ENCODE measurements at places on chromosomes 6 and 20.
A peak's percentile ranks its signal among the peaks of the same experiment; 100 is the strongest.

- no peak for DNase-seq
Measured at GRCh38 chr6:72560721-72561593, 60.9 kb upstream of the KCNQ5 start.

- no peak for DNase-seq
Measured at GRCh38 chr6:14088600-14089192, 28.9 kb upstream of the CD83 start.

GRCh38 chr6:938271-938905 lies 245.4 kb upstream of the EXOC2 start:
- DNase-seq = no peak

GRCh38 chr6:32697031-32697430 lies 30.6 kb upstream of the HLA-DQB1 start:
- DNase-seq = no peak

DNA sequence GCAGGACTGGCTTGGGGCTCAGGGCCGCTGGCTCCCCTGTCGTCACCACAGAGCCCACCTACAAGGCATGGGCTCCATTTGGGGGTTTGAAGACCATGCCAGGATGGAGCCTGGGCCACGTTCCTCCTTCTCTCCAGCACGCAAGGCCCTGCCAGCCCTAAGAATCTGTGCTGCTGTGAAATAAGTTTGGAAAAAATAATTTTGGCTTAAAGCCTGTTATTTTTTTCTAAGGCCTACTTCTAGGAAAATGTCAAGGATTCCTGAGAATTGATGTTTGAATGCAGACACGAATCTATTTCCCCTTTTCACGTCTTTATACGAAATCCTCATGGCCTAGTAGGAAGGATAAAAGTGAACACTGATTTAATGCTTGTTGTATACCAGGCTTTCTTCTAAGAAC lies 107.5 kb downstream of the LRFN2 start:
- no peak for DNase-seq

- peak; percentile 52 for DNase-seq
Measured at GRCh38 chr6:8229915-8230756, 127.8 kb upstream of the EEF1E1 start.

GRCh38 chr20:61575151-61575937 lies 323.3 kb downstream of the CDH4 start:
- no peak for DNase-seq

DNA sequence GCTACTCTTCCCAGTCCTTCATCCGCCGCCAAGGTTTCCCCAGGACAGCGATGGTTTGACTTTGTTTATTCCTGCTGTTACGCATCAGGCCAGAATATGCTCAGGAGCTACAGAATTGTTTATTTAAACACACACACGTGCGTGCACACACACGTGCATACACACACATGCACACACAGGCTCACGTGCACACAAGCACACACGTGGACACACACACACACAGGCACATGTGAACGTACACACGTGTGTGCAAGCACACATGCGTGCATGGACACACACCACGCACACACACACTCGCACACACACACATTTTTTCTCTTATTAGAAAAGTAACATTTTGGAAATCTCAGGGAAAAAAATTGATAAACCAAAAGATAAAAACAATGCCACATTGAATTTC lies 64.6 kb upstream of the UST start:
- no peak for DNase-seq

GRCh38 chr20:38270869-38271605 lies 10.5 kb upstream of the KIAA1755 start:
- DNase-seq = peak; percentile 80

GRCh38 chr6:154933181-154933827 lies 61.8 kb upstream of the TIAM2 start:
- DNase-seq = no peak

- DNase-seq = peak; percentile 77
Measured at GRCh38 chr6:2103765-2104523, 141.5 kb downstream of the GMDS start.

DNA sequence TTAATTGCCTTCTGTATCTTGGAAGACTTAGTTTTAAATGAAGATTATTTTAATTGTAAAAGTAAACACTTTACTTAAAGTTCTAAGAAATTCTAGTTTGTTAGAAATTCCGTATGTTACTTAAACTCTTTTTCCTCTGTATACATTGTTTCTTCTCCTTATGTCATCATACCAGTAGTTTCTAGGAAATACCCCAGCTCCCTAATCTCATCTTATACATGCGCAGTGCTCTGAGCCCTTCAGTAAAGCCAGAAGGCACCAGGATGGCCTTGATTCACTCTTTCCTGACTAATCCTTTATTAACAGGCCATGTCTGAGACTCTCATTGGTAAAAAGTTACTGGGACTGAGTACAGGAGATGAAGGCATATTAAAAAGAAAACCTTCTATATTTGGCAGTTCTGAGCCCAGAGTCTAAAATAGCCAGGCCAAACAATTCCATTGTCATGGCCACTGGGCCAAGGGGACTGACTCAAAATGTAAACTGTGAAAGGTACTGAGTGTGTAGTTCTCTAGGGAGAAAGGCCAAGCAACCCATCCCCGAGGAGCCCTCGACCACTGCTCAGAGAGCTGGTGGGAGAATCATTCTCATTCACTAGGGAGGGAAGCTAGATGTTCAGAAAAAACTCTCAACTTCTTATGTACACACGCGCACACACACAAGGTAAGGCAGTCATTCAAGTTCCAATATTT lies 25.0 kb downstream of the SLC22A1 start:
- DNase-seq = no peak

DNA sequence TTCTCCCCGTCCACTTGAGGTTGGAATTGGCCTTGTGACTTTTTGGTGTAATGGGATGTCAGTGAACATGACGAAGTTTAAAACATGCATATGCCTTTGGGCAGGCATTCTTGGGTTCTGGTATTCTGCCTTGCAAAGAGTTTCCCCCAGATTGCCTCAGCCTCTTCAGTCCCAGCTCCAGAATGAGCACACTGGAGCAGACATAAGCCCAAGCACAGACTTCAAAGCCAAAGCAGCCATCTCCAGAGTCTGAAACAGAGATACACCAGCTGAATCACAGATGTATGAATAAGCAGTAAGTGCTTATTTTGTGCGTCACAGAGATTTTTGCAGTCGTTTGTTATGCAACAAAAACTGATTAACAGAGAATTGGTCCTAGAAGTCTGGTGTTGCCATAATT lies 546.0 kb downstream of the FRK start:
- DNase-seq = no peak

DNA sequence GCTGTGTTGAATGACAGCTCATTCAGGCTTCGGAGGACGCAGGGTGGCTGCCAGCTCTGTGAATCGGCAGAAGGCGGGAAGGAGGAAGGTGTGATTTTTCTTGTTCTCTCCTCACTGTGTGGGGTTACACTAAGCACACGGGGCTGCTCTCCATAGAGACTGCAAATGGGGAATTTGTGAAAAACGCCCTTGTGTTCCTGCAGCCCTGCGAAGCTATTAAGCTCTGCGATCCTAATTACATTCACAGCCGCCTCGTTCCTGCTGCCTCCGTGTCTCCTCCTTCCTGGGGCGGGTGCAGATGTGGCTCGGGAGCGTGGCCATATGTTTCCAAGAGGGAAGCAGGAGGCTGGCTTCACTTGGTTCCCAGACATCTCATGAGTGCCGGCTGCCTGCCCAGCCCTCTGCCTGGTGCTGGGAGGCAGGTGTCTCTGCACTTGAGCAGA lies 124.0 kb downstream of the TOX2 start:
- no peak for DNase-seq

- DNase-seq = no peak
Measured at GRCh38 chr6:21189759-21190158, 403.8 kb upstream of the SOX4 start.

GRCh38 chr6:143054329-143054728 lies 6.4 kb upstream of the AIG1 start:
- no peak for DNase-seq

GRCh38 chr6:34901930-34902329 lies 12.9 kb downstream of the ANKS1A start:
- DNase-seq = peak; percentile 63

DNA sequence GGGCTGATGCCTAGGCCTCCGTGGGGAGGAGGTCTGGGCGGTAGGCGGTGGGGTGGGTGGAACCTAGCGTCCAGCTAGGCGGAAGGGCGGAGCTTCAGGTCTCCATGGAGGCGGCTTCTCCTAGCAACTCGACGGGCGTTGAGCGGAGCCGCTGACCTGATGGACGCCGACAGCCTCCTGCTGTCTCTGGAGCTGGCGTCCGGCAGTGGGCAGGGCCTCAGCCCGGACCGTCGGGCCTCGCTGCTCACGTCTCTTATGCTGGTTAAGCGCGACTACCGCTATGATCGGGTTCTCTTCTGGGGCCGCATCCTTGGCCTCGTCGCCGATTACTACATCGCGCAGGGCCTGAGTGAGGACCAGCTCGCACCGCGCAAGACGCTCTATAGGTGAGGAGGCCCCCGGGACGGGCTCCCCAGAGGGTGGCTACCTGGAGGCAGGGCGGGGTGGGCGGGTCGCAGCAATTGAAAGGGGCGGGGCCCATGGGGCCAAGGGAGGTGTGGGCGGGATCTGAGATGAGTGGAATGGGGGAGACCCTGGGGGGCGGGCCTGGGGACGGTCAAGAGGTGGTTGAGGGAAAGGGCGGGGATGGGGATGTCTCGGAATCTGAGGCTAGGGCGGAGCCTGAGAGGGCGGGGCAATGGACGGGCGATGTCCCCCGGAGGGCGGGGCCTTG lies at the start of gene RSPH9:
Gene RSPH9, plus strand, starts transcription at position 97 of the 673 bp plus-strand sequence. Its CDS starts 63 bp downstream, at position 160.
- peak; percentile 25 for DNase-seq

GRCh38 chr20:12410783-12411182 lies 493.1 kb downstream of the BTBD3 start:
- peak; percentile 78 for DNase-seq

GRCh38 chr20:58240471-58240870 lies 12.0 kb upstream of the ANKRD60 start:
- DNase-seq = no peak

- no peak for DNase-seq
Measured at GRCh38 chr20:64052987-64053840, 3.8 kb upstream of the SOX18 start.

GRCh38 chr20:46261456-46262253 lies 46.6 kb downstream of the CDH22 start:
- no peak for DNase-seq

DNA sequence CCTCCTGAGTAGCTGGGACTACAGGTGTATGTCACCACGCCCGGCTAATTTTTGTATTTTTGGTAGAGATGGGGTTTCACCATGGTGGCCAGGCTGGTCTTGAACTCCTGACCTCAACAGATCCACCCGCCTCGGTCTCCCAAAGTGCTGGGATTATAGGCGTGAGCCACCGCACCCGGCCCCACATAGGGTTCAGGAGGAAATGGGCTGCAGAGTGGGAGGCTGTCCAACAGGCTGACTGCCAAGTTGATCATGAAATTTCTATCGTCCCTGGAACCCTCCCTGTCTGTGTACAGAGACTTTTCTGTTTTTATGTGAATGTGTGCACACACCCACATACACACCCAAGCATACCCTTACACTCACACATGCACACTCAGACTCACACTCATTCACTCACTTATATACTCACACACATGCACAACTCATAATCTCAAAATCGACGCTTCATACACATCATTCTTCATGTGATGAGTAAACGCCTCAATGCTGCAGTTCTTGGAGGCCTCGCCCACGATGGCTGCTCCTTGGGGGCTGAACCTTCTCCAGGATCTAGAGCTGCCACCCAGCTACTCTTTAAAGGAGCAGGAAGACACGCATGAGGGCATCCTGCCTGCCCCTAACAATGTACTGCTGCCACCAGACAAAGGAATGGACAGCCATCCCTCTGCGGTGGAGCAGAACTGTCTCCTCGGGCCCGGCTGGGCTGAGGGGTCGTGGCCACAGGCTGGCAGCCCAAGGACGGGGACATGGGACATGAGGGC lies 35.6 kb downstream of the SUN5 start:
- DNase-seq = no peak

GRCh38 chr6:68675548-68675947 lies 40.5 kb downstream of the ADGRB3 start:
- no peak for DNase-seq

GRCh38 chr6:123841067-123841896 lies 37.6 kb downstream of the NKAIN2 start:
- DNase-seq = no peak

GRCh38 chr6:106643061-106643460 lies 13.7 kb downstream of the QRSL1 start:
- no peak for DNase-seq

DNA sequence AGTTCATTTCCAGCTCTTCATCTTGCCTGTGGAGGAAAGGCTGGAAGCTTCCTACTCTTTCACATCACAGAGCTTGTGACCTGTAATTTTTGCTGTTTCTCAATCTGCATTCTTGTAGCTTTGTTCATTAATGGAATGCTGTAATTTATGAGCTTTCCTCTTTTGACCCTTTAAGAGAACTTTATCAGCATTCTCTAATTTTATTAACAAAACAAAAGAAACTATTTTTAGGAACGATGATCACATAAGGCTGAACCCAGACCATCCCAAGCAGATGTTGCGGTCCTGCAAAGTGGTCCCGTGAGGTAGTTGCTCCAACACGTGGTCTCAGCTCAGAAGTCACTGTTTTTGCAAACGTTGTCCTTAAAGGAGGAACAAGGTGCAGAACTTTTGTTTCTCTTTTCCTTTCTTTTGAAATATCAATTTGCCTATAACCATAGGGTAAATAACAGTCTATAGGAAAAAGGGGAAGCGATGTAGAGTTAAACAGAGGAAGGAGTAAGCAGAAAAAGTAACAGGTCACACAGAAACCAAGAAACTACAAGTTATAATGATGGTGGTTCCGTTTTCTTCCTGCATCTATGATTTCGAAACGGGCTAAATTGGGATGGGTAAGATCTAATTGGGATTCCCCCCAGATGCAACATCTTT lies 121.3 kb upstream of the PHACTR1 start:
- peak; percentile 66 for DNase-seq

DNA sequence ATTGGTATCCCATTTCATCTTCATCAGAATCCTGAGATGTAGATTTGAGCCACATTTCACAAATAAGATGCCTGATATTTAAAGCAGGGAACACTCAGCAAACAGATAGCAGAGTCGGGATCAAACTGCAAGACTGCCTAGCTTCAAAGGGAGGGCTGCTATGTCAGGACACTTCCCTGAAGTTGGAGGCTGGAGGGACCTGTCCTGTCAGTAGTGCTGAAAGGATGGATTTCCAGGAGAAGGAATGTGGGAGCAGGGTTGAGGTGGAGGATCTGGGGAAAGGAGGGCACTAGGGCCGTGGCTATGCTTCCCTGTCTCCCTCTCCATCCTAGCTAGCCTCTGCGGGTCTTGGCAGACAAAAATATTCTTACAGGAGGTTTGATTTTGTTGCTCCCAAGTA lies 32.2 kb downstream of the COX4I2 start:
- no peak for DNase-seq

- no peak for DNase-seq
Measured at GRCh38 chr6:39910744-39911143, 23.5 kb downstream of the MOCS1 start.

GRCh38 chr6:2738373-2738979 lies 12.2 kb downstream of the MYLK4 start:
- peak; percentile 53 for DNase-seq

- DNase-seq = no peak
Measured at GRCh38 chr20:33578510-33578909, 83.6 kb upstream of the C20orf144 start.

- DNase-seq = no peak
Measured at GRCh38 chr6:150426198-150426597, 57.4 kb downstream of the IYD start.

- no peak for DNase-seq
Measured at GRCh38 chr20:53330601-53331140, 263.0 kb downstream of the ZNF217 start.

- DNase-seq = peak; percentile 38
Measured at GRCh38 chr20:23691675-23692074, 2.8 kb upstream of the CST4 start.

- DNase-seq = no peak
Measured at GRCh38 chr6:3804964-3805363, 44.2 kb upstream of the FAM50B start.
